ENCODE measurements at places on chromosomes 4 and X. TPM values are rescaled to one million over a fixed set of nuclear protein-coding genes. Genes with fewer than 3 reads are reported as not detected.

Gene USP17L5
- not detected for total RNA-seq

Gene FGA
- not detected for total RNA-seq

DNA sequence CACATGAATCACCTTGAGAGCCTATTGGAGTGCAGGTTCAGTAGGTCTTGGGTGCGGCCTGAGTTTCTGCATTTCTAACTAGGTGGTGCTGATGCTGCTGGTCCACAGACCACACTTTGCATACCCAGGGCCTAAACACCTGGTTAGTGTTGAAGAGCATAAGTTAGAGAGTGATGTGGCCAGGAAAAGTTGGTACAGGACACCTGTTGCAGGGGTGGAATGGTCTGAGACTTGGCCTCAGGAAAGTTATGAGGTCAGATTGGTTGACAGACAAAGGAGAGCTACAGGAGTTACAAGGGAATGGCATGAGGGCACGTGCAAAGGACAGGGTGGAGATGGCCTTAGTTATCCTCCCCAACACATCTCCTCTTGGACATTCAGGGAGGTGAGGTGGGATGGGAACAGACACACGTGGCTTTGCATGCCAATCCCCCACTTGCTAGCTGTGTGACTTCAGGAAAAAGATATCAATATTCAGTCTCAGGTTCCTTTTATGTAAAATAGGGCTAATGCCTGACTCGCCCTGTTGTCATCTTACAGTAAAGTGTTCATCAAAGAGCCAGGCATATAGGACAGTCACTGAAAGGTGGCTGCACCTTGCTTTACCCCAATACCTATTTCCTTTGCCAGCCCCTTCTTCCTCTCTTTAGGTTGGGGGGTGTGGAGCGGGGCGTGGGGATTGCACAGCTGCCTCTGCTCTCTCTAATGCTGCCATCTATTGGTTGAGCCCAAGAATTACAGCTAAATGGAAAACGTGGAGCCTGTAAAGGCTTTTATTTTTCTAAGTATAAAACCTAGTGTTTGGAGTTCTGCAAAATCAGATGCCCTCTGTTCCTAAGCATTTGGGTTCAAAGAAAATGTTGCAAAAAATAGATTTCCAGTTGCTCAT is 47.5 kb downstream of the ATG4A start:
- no peak for DNase-seq

- DNase-seq = peak; percentile 41
Observed at GRCh38 chrX:138748480-138748879, 37.0 kb upstream of the FGF13 start.

DNA sequence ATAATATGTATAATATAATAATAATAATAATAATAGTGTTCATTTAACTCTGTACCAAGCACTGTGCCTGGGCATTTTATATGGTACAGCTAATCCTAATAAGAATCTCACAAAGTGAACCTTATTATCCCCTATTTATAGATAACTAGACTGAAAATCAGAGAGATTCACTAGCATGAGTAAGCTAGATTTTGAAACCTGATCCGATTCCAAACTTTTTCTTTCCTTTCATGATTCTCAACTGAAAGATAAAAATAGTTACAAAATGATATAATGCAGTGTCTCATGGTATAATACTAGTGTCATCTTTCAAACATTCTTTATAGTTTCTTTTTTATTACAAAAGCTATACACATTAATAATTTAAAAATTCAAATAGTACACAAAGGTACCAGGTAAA is 55.9 kb upstream of the RNF128 start:
- DNase-seq = no peak

DNA sequence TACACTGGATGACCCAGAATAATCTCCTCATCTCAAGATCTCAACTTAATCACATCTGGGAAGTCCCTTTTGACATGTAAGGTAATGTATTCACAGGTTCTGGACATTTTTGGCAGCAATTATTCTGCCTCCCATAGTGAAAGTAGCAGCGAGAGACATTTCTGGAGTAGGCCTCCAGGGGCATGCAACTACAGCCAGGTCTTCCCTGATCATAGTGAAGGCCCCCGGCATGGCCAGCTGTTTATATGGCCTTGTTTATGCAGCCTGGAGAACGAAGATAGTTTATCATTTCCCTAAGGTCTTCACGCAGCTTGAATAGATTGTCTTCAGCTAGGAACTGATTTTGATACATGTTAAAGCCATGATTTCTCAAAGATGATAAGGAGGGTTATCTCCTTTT is 139.9 kb downstream of the RNF150 start:
- no peak for DNase-seq

Gene RAI2
- total RNA-seq = not detected

DNA sequence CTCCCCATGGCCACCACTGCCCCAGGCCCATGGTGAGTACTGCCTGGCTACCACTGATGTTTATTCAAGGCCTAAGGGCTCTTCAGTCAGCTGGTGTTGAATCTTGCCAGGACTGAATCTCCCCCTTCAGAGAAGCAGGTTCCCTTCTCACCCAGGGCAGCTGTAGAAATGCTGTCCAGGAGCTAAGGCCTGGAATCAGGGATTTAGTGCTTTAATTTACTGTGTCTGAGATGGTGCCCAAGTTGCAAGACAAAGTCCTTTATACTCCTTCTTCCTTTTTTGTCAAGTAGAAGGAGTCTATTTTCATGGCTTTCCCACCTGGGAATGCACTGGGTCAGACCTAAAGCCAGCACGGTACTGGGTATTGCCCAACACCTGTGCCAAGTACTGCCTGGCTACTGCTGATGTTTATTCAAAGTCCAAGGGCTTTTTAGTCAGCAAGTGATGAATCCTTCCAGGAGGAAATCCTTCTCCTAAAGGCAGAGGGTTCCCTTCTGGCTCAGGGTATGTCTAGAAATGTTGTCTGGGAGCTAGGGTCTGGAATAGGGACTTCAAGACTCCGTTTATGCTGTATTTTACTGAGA is 117.6 kb upstream of the ATOH1 start:
- DNase-seq = peak; percentile 11

Gene CLDN2
- not detected for total RNA-seq

Gene RPL39
- 1,826 TPM for total RNA-seq

DNA sequence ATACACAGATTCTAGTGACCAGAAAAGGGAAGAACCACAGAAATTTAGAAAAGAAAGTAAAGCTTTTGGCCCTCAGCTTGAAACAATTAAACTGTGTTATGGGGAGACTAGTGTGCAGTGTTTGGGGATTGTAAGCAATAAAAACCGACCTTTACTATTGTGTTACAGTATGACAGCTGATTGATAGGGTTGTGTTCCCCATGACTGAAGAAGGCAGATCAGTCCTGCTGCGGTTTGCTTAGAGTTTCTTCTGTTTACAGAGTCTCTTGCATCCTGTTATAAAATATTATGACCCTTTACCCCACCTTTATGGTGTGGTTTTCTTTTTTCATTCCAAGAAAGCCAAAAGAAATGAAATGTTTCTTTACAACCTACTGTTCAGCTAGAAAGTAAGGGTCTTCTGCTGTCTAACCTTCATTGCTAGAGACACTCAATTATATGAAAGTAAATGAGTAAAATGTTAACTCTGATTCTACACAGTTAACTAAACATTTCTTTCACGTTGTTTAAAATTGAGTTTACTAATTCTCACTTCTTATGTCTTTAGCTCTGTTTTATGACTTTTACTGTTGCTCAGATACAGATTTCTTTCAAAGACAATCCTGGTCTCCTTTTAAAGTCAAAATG is 18.1 kb downstream of the CHIC1 start:
- DNase-seq = no peak

Gene RBM47
- total RNA-seq = 1.8 TPM

Gene SLC9A6
- 8.1 TPM for total RNA-seq

DNA sequence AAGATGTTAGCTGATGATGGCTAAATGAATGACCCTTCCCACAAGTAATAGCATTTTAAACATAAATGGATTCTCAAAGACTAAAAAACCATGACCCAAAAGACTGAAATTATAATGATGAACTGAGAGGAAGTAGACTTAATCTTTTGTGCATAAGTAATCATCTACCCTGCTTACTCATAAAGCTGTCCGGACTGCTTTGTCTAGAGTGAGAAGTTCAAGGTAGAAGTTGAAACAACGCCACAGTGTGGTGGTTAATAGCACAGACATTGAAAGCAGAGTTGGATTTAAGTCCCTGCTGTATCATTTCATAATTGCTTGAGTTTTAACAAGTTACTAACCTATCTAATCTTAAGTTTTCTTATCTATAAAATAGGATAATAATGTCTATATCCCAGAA is 346.6 kb downstream of the CENPC start:
- peak; percentile 65 for DNase-seq
